ENCODE measurements at places on chromosomes 2 and 18.

DNA sequence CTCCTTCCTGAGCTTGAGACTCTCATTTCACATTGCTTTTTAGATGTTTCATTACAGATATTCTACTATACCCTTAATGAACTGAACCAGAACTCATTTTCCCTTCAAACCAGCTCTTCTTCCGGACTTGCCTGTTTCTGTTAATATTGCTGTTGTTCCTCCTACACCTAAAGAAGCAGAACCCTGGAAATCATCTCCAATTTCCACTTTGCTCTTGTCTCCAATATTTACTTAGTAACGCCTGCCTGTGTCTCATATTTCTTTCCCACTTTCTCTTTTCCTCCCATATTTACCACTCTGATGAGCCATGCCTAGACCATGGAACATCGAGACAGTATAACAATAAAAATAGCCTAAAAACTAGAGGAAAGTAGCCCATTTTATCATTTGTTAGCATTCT, 17.9 kb upstream of the GMCL1 start:
- no peak for DNase-seq

DNA sequence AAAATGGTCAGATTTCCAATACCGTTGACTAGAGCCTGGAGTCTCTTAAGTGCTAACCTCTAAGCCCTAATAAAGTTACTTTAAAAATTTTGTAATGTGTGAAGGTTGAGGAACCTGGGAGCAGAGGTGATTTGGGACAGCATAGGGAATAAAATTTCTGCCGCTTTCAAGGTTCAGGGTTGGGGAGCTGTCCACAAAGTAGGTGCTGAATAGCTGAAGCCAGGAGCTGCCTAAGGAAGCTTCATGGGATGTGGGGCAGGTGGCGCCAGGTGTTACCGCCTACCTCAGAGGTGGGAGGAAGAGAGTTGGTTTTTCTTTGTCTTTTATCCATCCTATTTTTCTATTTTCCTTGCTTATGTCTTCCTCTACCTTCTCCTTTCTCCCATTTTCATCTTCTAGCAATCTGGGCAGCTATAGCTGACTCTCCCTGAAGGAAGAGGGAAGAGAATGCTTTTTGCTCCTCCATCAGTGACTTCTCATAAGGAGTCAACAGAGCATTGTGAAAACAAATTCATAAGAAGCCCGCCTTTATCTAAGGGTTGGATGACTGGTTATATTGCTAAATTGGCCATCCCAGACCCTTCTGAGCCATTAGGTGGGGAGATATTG, 178.7 kb downstream of the CLIP4 start:
- no peak for DNase-seq

DNA sequence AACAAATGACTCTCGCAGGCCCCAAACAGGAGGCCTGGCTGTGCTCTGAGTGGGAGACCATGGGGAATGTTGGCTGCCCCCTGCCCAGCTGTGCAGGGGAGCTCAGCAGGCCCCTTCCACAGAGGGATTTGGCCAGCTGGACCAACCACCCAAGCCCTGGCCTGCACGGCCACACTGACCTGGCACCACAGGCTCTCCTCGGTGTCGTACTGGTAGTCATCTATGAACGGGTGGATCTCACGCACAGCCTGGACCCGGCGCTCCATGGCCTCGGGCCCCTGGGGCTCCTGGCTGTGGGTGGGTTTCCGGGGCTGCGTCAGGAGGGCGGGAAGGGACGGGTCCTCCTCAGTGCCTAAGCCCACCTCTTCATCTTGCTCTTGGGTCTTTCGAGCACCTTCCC, 74.5 kb downstream of the POLR1A start:
- DNase-seq = no peak

DNA sequence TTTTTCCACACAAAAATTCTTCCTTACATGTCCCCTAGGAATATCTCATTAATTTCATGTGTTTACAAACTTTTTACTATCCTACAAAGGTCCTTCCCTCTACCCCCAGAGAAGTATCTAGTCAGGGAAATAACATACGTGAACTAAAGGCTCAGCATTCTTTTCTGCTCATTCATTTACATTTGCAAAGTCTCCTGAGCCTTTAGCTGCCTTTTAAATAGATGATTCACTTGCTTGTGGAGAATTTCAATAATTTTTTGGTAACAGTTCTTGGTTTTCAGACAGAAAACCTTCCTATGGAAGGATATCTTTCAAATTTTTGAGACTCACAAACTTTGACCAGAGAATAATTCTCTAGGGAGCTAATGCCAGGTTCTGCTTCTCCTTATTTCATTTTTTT, 81.5 kb upstream of the RMDN2 start:
- DNase-seq = no peak

- DNase-seq = no peak
Observed at GRCh38 chr2:167361426-167361825, 473.1 kb downstream of the XIRP2 start.

DNA sequence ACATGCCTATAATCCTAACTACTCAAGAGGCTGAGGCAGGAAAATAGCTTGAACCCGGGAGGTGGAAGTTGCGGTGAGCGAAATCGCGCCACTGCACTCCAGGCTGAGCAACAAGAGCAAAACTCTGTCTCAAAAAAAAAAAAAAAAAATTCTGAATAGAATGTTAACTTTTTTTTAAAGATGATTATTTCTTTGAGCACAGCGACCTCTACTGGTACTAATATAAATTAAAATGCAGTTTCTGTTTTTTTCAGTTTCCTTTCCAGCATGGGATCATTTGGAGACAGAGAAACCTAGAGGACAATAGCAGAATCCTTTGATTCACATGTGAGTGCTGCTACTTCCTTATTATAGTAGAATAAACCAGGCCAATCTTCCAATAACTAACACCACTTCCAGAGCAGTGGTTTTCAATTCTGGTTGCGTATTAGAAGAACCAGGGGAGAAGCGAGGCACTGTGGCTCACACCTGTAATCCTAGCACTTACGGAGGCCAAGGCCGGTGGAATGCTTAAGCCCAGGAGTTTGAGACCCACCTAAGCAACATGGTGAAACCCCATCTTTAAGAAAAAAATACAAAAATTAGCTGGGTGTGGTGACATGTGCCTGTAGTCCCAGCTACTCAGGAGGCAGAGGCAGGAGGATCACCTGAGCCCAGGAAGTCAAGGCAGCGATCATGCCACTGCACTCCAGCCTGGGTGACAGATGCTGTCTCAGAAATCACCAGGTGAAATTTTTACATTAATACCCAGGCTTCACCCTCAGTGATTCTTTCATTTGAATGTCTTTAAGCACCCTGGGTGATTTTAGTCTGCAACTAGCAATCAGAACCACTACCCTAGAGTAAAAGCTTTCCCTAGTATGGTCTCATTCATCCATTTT, 10.1 kb downstream of the SRSF7 start:
- no peak for DNase-seq

DNA sequence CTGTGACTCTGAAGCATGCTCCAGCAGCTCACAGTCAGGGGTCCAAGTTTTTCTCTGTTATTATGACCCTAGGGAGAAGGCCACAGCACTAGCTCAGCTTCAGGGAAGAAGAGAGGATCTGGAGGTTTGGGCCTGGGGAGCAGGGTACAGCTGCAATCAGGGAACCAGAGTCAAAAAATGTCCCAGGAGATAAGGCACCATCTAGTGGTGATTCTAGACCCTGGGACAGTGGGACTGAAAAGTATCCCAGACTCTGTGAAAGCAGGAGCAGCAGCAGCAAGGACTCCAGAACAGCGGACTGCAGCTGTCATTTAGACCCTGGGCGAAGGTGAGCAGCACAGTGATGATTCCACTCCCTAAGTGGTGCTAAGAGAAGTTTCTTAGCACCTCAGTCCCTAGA, 278.4 kb upstream of the DDX18 start:
- DNase-seq = no peak

DNA sequence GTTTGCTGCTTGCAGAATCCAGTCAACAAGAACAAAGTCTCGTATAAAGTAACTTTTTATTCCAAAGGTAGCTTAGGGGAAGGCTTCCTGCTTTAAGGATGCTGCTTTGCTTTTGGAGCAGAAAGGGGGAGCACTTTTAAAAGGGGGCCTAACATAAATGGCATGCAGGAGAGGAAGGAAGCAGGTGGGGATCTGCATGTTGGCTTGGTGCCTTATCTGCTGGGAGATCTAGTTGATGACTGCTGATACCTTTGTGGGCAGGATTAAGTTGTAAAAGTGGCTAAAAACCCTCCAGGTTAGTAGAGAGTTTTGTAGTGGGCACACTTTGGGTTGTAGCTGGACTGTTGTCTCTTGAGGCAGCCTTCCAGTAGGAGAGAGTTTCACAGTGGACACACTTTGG, 22.5 kb downstream of the UBR3 start:
- no peak for DNase-seq

- no peak for DNase-seq
Observed at GRCh38 chr2:157894694-157895435, 18.7 kb upstream of the ACVR1 start.

- no peak for DNase-seq
Observed at GRCh38 chr18:44915213-44915612, 234.5 kb downstream of the SETBP1 start.

DNA sequence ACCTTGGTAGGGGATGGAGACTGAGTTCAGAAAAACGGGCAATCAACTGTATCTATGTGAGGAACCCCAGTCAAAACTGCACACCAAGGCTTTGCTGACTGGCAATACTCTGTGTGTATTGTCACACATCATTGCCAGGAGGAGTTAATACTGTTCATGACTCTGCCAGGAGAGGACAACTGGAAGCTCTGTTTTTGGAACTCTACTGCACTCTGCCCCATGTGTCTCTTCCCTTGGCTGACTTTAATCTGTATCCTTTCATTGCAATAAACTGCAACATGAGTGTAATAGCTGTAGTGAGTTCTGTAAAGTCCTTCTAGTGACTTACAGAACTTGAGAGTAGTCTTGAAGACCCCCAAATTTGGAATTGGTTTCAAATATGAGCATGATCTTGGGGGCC, 72.3 kb downstream of the FAM228A start:
- no peak for DNase-seq

DNA sequence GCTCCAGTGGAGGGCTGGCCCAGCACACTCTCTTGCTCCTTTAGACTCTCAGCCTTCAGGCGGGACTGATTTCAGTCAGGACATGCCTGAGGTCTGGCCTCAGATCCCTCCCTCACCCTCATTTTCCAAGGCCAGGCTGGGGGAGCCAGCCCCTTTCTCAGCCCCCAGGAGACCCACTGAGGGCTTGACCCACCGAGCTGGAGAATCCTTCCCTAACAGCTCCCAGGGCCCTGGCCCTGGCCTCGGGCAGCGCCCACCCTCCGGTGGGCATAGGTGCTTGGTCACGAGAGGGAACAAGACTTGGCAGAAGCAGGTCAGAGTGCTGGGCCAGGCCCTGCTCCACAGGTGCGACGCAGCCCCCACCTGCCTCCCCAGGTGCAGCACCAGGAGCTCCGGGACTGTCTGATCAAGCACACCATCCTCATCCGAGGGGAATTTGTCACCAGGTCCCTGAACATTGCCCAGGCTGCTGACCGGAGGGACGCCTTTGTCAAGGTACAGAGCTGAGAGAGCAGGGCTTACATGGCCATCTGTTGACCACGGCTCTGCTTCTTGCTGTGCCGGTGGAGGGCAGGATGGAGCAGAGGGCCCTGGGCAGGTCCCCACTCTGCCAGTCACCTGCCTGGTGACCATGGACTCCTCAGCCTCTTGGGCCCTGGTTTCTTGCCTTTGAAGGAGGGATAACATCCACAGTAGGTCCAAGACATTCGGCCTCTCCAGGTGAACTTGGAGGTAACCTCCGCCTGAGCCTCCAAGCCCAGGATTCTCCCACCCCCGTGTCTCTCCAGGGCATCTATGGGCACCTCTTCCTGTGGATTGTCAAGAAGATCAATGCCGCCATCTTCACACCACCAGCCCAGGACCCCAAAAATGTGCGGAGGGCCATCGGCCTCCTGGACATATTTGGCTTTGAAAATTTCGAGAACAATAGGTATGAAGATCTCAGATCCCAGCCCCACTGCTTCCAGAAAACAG, 46.3 kb downstream of the MYO7B start:
- no peak for DNase-seq

DNA sequence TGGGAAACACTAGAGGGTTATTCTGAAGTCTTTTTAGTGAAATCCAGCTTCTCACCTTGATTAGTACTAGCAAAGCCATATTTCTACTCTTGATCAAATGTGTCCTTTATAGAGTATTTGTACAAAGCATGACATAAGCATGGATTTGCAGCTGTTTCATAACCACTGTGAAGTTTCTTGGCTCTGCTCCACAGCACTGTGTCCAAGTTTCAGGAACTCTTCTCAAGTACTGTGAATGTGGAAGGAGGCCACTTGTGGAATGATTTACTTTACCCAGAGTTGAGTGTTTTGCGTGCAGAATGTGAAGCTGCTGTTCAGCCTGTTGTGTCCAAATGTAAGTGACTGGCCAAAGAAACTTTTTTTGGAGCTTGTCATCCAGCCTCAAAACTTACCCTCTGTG, 16.2 kb upstream of the MAPRE2 start:
- no peak for DNase-seq

DNA sequence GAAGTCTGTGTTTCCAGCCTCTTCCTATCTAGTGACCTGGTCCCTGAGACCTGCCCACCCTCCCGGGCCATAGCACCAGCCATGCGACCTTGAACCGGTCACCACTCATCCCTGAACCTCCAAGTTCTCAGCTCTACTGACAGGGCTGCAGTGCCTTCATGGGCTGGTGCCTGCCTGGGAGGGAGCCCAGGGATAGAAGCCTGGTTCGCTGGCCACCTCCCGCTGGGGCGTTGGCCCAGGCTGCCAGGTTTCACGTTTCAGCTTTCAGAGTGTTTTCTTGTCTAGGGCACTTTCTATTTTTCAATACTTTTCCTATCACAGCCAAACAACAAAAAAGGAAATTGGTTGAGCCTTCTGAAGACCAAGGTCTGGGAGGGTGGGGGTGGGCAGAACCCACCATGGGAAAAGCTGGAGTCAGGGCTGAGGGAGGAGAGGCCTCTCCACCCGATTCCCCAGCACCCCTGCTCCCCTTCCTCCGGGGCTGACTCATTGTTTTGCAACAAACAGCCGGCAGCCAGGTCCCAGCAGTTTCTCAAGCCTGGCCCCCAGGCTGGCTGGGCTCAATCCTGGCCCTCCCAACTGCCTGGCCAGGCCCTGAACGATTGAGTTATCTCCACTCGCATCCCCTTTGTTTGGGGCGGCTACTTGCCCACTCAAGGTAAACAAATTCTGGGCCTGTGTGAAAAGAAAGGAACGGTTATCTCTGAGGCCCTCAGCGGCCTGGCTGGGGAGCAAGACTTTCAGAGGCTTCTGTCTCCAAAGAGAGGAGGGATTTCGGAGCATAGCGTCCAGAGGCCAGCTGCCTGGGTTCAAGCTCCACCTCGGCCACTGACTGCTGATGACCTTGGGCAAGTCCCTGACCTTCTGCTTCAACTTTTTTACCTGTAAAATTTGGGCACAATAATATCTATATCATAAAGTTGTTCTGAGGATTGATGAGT, 47.5 kb downstream of the ZFP36L2 start:
- no peak for DNase-seq

Measured in NCI-H524 treated with DMSO at 0.1 percent for 48 hours (cell line).